A673 (cell line): ENCODE measurements at places on chromosomes 11 and 22. TPM values are rescaled to one million over a fixed set of nuclear protein-coding genes. Genes with fewer than 3 reads are reported as not detected.

Gene ABTB2
- total RNA-seq = 40.7 and 46.3 TPM in 2 replicates

DNA sequence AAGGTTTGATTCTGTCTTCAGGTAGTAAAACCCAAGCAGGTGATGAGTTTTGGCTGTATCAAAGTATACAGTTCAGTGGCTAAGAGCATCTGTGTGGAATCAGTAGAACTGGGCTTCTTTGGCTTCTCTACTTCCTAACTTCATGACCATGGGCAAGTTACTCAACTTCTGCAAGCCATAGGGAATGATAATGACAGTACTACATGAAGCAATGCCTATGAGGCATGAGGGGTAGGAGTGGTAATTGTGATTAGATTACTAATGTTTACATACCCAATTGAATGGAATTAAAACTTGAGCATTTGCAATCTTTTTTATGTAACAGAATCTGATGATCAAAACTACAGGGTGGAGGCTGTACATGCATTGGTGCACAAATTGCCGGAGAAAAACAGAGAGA lies 164.3 kb downstream of the PGR start:
- no peak for DNase-seq

DNA sequence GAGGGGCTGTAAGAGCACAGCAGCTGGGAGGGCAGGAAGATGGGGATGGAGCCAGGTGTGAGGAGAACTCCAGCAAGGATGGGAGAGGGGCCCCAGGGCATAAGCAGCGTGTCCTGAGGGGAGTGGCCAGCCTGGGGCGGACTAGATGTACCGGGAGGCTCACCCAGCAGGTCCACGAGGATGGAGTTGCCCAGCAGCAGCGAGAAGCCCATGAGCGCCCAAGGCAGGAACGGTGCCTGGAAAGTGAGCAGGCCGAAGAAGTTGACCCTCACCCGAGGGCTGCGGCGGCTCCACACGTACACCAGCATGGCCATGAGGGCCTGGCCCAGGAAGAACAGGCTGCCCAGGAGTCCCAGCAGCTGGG lies 1.3 kb downstream of the DERL3 start:
- DNase-seq = no peak

Gene THY1
- 150 and 187 TPM in 2 replicates for total RNA-seq

DNA sequence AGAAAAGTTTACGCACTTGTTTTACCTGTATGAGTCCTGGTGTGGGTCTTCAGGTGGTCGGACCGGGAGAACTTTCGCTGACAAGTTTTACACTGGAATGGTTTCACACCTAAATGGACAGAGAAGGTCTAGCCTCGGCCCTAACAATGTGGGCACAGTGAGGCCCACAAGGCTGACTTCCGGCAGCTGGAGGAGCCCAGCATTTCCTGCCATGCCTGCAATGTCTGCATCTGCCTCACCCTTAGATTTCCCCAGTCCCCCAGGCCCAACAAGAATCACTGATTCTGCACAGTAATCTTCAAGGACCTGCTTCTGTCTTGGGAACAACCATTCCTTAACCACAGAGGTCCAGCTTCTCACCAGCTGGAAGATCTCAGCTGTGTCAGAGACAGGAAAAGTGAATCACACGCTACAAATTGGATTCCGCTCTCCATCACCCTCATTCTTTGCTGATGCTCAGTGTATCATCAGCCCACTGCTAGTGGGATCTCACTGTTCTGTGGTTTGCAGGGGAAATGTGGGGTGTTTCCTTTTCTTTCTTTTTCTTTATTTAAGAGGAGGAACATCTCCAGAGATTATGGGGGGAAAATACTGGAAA lies 43.3 kb downstream of the WT1 start:
- peak; percentile 100 for DNase-seq

Gene HRAS
- 82.8 and 90.2 TPM in 2 replicates for total RNA-seq

Gene FIBIN
- 0.15 TPM in 1 of 2 replicates, not detected in the other for total RNA-seq

DNA sequence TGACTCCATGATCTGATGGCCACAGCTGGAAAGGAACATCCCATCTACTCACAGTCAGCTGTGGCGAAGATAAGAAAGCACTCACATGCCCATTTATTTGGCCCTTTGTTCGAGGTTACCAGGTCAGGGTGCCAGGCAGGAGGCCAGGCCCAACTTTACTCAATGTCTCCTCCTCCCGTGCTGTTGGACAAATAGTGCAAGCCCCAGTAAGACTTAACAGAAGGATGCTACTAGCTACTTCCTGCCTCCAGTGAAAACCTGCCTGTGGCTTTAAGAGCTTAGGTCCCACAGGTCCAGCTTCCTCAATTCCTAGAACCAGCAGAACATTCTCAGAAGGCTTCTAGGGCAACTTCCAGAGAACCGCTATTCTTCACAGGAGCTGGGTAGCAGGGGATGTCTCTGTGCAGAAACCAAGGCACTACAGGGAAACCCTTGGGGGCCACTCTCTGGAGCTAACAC lies 12.9 kb upstream of the CRY2 start:
- DNase-seq = no peak

Gene OR51B5
- not detected in 2 replicates for total RNA-seq

GRCh38 chr11:120141113-120141767 lies 3.3 kb upstream of the TRIM29 start:
- no peak for DNase-seq

DNA sequence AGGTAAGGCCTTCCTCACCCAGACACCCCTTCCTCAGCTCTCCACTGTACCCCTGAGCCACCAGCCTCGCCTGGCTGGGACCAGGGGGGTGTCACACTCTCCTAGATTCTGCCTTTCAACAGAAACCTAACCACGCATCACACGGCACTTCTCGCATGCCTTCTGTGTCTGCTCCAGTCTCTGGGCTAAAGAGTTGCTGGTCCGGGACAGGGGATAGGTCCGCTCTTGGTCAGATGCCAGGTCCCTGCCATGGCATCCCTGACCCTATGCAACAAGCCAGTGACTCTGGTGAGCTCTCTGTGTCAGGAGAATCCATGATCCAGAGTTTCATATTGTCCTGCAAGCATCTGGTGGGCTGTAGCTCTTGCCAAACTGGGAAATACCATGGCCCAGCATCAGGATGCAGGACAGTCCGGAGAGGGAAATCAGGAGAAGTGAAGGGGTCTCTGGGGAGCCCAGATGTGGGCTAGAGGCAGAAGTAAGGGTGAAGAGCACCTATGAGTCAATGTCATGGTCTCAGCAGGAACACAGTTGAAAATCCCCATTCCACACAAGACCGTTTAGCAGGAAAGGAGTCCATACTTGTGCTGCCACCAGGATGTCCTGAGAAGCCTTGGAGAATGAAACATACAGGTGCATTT lies 14.1 kb downstream of the IGLL5 start:
- no peak for DNase-seq

- peak; percentile 56 for DNase-seq
These were observed 1.7 kb upstream of the INCENP start for GRCh38 chr11:62122076-62122475.

Gene CARD18
- not detected in 2 replicates for total RNA-seq

GRCh38 chr11:19675397-19675796 lies 37.2 kb upstream of the NAV2 start:
- DNase-seq = no peak

Gene SLC29A2
- 60.4 and 62.4 TPM in 2 replicates for total RNA-seq

Gene NPTXR
- 116 and 129 TPM in 2 replicates for total RNA-seq

- DNase-seq = no peak
These were observed 780.2 kb downstream of the BRD1 start for GRCh38 chr22:49047447-49047846.

- peak; percentile 79 for DNase-seq
These were observed 73.3 kb downstream of the ENTHD1 start for GRCh38 chr22:39820256-39820655.

- no peak for DNase-seq
These were observed 37.2 kb downstream of the IGSF9B start for GRCh38 chr11:133919330-133920108.

- no peak for DNase-seq
These were observed 445 bp upstream of the VWCE start for GRCh38 chr11:61295596-61295926.

GRCh38 chr11:63518548-63518947 lies 12.7 kb downstream of the LGALS12 start:
- no peak for DNase-seq

Gene RAC2
- 4.0 and 5.8 TPM in 2 replicates for total RNA-seq

GRCh38 chr11:124867700-124868099 lies 2.5 kb downstream of the ROBO3 start:
- DNase-seq = peak; percentile 60

Gene SIPA1
- 30.0 and 43.2 TPM in 2 replicates for total RNA-seq

Gene FREY1
- 3.3 and 3.8 TPM in 2 replicates for total RNA-seq

Gene GUCY1A2
- total RNA-seq = 5.3 and 5.4 TPM in 2 replicates

Gene GTF2H1
- 46.9 and 56.2 TPM in 2 replicates for total RNA-seq

DNA sequence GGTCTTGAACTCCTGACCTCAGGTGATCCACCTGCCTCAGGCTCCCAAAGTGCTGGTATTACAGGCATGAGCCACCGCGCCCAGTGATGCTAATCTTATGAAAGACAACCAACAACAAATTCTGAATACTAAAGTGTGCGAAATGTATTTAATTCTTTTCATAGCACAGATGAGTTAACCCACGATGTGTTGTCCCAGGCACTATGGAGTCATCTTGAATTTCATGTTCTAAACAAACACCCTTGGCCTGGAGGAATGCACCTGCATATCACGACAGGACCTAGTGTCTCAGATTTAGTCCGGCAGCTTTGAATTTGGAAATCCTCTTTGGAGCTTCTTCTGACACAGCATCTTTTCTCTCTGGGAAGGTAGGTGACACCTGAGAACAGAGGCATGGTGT lies 16.2 kb upstream of the VPREB1 start:
- DNase-seq = no peak

- DNase-seq = no peak
These were observed 485 bp downstream of the KCNJ4 start for GRCh38 chr22:38454353-38455075.

Gene CD3E
- total RNA-seq = not detected in 2 replicates

DNA sequence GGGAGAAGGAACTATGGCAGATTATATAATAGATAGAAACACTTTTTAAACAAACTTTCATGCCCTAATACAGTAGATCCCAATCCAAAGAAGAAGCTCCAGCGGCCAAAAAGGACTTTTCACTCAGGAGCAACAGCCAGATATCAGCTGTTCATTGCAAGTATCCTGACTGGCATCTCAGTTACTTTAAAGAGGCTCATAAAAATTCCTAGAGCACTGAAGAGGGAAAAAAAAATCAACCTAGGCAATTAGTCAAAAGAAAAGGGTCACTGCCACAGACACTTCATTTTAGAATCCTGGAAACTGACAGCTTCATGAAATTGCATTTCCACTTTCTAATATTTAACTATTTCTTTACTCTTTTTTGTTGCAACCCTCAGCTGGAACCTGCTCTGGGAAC lies 170.6 kb upstream of the SOX6 start:
- no peak for DNase-seq

Gene MUC6
- total RNA-seq = not detected in 2 replicates

GRCh38 chr11:22431106-22431505 lies 92.9 kb downstream of the SLC17A6 start:
- no peak for DNase-seq

Gene BTG4
- total RNA-seq = not detected in 2 replicates

- DNase-seq = no peak
These were observed 391.1 kb downstream of the ETS1 start for GRCh38 chr11:128196235-128196634.

DNA sequence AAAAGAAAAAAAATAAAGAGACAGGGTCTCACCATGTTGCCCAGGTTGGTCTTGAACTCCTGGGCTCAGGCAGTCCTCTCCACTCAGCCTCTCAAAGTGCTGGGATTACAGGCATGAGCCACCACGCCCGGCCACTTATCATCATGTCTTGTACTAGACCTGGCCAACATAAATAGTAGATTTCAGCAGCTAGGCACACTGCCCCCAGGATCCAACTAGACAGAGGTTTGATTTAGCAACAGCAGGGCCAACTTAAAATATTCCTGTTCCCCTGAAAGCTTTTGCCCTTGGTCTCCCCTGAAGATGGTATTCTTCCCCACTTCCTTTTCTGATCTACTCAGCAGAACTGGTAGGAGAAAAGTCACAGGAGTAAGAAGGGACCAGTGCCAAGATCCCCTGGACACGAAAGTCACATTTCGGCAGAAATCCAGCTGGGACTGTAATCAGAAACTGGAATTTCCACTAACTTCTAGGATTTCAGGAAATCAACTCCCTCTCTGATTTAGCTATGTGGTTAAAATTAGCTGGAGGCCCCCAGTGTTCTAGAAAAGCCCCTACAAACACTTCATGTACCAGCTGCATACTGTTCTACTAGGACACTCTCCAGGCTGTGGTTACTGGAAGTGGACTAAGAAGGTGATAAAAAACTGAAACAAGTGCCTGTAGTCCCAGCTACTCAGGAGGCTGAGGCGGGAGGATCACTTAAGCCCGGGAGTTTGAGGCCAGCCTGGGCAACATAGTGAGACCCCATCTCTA lies 8.9 kb upstream of the PPP2R1B start:
- no peak for DNase-seq

DNA sequence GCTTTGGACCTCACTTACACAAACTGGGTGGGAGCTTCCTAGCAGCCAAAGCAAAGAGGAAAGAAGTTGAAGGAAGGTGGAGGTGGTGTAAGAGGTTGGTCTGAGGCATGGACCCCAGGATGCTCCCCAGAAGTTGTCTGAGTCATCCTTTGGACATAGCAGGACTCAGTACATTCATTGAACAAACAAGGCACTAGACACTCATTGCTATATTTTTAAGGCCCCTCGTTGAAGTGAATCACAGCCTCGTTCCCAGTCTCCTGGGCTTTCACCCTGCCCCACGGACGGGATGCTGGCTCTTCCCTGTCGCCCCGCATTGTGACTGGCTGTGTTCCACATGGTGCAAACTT lies 95.9 kb upstream of the FGF3 start:
- no peak for DNase-seq

Gene CDC42BPG
- 4.6 and 6.6 TPM in 2 replicates for total RNA-seq

GRCh38 chr22:37623075-37624016 lies 14.7 kb downstream of the GGA1 start:
- peak; percentile 65 for DNase-seq

GRCh38 chr11:76805206-76805913 lies 22.2 kb downstream of the TSKU start:
- peak; percentile 50 for DNase-seq

GRCh38 chr11:83069441-83070043 lies 2.2 kb downstream of the RAB30 start:
- DNase-seq = no peak

DNA sequence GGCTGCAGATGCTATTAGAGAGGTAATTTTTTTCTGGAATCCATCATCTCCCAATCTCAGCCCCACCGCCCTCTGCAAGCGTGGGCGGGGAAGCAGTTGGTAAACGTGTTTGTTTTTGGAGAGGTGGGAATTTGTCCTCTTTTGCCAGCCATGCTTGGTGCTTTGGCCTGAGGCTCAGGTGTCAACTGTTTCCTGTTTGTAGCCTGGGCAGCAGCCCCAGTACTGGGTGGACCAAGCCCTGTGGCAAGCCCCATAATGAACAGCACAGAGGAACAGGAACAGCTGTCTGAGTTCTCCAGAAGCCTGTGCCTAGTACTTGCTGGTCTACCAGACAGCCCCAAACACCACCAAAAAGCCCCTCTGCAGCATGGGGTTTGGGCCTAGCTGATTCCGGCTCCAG lies 39.6 kb downstream of the POU2F3 start:
- no peak for DNase-seq

DNA sequence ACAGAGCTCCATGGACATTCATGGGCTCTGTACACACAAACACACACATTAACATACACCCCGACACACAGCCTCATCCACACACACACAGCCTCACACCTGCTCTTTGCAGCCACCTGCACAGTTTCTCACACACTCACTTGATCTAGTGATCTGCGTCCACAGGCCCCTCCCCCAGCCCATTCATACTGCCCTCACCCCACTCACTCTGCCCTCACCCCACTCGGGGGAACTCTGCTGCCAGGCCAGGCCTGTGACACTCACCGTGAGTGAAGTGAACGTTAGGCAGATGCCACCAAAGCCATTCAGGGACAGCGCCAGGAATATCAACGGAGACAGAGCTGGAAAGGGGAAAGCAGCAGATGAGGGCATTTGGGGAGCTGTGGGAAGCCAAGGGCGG lies 15.0 kb downstream of the SLC43A1 start:
- no peak for DNase-seq

Gene CHRM1
- total RNA-seq = 0.17 and 0.41 TPM in 2 replicates
